GM12864 (cell line): ENCODE measurements at places on chromosomes 5 and 9.

GRCh38 chr5:172421020-172421419, 33.3 kb downstream of the SH3PXD2B start:
- DNase-seq, result no peak

DNA sequence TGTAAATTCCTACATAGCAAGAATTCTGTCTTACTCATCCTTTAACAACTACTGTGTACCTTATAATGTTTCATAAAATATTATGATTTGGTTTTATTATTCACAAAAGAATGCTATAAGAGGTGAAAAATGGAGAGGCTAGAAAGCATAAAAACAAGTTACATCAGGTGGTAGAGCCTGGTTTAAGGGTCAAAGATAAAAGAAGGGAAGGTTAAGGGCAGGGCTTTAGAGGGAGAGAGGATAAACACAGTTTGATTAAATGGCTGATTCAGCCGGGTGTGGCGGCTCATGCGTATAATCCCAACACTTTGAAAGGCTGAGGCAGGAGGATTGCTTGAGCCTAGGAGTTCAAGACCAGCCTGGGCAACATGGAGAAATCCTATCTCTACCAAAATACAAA, 40.4 kb upstream of the HSPB3 start:
- no peak for DNase-seq

GRCh38 chr5:73338256-73339050, 110.1 kb downstream of the FOXD1 start:
- DNase-seq, result no peak

- DNase-seq, result no peak
These were observed 8.9 kb downstream of the DAB2IP start for GRCh38 chr9:121660367-121660766.

- no peak for DNase-seq
These were observed 92.5 kb downstream of the FBXW11 start for GRCh38 chr5:171913987-171914273.

DNA sequence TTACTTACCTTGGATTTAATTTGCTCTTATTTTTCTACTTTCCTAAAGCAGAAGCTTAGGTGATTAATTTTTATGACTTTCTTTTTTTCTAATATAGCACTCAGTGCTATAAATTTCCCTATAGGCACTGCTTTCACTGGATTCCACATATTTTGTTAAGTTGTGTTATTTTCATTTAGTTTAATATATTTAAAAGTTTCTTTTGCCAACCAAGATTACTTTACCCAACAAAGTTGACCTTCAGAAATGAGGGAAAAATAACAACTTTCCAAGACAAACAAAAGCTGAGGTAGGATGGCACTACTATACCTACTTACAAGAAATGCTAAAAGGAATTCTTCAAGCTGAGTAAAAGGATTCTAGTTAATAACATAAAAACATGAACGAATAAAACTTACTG, 8.8 kb upstream of the IFNB1 start:
- DNase-seq, result no peak

GRCh38 chr9:79574781-79575180, 3.0 kb downstream of the TLE4 start:
- DNase-seq, result no peak

DNA sequence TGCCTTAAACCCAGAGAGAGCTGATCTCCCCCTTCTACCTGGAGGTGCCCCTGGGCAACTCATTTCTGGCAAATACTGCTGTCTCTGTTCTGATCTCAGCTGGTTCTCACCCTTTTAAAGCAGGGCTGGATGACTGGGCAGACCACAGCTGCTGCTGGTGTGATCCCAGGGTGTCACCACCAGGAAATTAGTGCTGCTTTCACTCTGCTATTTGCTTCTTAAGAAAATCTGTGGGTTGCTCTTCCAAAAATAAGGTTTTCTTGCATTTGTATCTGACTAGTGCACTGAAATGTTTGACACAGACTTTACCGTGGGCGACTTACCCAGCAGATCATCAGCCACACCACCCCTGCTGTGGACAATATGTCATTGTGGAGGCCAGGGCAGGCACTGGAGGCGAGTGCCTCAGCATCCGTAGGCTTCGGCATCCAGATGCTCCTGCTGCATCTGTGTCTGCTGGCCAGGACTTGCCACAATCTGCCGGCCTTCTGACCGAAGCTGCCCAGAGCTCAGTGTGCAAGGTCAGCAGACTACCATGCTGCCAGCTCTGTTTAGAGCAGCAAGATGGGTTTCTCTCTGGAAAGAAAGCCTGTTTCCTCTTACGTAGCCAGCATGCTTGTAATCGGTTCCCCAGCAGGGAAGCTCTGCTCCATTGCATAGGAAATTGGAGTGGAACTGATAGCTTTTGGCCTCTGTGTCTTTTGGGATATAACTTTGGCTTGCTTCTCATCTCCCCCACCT, 13.6 kb downstream of the ARHGAP26 start:
- DNase-seq, result no peak

DNA sequence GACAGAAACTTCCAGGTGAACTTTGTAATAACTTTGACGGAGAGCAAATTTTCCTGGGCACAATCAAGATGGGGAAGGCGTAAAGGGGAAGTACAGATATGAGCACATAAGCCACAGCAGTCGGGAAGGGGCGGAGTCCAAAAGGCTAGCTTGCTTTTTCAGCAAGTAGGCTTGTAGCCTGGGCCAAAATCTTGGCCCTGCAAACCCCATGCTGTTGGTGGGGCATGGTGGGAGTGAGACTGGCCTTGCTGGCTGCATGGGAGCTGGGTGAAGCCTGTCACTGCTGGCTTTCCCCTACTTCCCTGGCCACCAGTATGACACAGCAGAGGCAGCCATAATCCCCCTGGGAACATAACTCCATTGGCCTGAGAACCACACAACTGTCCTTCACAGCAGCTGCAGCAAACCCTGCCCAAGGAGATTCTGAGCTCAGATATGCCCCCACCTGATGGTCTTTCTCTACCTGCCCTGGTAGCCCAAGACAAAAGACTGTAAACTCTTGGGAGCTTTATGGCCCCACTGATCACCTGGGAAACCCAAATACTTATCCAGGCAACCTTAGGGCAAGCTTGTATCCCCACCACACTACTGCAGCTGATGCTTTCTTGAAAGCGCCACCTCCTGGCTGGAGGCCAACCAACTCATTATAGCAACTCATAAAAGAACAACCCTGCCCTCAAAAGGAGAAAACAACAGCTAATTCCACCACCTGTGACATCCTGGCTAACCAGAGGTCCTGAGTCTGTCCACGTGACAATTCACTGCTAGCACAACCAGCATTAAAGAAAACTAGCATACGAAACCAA, 24.0 kb downstream of the DCTN4 start:
- peak; percentile 51 for DNase-seq

GRCh38 chr9:18268381-18268780, 205.6 kb upstream of the ADAMTSL1 start:
- no peak for DNase-seq

DNA sequence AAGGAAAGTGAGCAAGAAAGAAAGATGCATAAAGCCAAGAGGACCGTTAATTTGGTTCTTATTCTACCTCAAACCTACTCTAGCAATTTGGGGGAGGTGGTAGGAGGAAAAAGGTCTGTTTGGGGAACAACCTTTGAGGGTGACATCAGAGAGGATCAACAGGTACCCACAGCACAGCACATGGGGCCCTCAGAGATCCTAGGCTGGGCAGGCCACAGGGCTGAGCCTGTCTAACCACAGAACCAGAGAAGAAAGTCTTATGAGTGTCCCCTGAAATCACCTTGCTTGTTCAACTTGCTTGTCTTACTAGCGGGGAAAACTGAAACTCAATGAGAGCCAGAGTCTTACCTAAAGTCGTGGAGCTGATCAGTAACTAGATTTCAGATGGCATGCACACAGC, 385.2 kb downstream of the SPOCK1 start:
- no peak for DNase-seq

GRCh38 chr5:9438596-9439354, 107.1 kb downstream of the SEMA5A start:
- DNase-seq, result no peak

GRCh38 chr9:117656002-117656401, 48.2 kb upstream of the TLR4 start:
- no peak for DNase-seq

DNA sequence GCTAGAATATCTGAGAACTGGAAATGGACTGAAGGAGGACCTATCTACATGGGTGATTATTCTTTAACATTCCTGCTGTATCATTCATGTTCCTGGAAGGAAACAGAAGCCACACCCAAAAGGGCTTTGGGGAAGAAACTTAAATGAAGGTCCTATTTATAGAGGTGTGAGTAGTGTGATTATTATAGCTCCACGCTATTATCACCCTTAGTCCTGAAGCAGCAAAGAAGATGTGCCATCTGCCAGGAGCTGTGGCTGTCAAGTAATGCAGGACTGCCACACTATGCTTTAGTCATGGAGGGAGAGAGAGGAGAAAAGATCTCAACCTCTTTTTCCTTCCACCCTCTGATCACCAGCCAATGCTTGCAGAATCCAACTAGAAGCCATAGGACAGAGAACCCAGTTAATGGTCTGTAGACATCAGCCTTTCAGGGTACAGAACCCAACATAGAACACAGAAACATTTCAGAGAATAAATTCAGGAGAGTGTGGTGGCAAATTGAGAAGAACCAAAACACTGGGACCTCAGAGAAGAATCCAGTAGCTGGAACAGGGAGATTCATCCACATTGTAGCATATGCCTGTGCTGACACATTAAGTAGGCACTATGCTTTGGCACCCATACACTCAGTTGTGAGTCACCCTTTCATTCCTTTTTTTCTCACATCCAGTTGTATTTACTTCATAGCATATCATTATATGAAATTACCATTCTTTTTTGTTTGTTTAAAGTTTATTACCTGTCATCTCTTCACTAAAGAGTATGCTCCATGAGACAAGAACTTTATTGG, 21.0 kb upstream of the RNF180 start:
- DNase-seq, result no peak

DNA sequence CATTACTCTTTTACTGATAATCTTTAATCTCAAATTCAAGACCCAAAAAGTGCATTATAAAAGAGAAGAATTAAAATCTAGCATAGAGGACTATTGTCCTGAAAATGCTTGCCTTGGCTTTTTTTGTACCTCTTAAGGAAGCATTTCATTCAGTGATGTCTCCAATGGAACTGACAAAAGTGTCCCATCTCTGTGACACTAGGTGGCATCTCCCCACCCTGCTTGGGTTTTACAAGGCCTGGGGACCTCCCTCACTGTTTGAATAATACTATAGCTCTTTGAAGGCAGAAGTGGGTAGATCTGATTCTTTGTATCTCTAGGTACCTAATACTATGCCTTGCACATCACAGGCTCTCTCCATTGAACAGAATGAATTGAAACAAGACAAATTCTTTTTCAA, 180.6 kb downstream of the EPB41L4A start:
- no peak for DNase-seq

DNA sequence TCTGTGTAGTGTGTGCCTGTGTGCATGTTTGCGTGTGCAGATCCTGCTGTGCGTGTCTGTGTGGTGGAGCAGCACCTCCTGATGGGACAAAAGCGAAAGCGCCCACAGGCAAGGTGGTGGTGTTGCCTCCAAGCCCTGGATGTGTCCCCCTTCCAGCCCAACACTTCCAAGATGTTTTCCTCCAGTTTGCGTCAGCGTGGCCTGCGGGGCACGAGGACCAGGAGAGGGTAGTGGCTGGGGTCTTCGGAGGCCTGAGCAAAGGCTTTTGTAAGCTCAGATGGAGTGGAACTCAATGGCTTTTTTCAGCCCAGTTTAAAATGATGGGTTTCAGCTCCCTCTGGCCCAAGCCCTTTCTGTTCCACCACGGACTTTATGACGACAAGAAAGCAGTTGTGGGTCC, 209.5 kb downstream of the IRX2 start:
- no peak for DNase-seq

- DNase-seq, result no peak
These were observed 248.4 kb downstream of the ELAVL2 start for GRCh38 chr9:23577611-23578010.

GRCh38 chr9:27089706-27090105, 19.3 kb upstream of the TEK start:
- no peak for DNase-seq

DNA sequence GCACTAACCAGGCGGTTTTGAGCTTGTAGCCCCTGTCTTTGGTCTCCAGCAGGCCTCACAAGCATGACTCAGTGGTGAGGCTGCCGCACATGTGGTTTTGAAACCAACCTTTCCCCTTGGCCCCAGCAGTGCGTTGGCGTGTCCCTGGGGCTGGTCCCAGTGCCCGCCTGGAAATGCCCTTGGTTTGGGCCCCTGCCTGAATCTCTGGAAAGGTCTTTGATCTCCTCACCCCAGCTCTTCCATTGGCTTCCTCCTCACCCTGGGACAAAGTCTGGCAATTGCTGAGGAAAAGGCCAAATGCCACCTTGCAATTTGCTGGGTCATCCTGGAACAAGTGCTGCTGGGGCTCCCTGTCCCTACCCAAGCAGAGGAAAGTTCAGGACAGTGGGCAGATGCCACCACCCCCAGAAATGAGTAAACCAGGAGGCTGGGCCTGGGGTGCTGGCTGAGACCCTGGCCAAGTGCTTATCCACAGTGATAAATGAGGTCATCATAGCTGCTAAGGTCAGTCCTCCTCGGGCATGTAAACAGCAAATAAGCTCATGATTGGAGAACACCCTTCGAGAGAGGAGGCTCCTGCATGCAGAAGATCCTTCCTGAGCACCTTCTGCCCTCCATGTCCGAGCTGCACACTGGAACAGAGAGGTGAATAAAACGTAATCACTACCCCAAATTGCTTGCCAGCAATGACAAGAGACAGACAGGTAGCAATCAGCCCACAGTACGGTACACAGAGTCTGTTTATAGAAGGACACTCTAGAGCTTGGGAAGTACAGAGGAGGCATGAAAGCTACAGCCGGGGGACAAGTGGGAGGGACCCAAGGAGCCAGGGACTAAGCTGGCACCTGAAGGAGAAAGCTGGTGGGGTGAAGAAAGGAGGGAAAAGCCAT, 98.9 kb upstream of the CPEB4 start:
- DNase-seq, result peak; percentile 26

DNA sequence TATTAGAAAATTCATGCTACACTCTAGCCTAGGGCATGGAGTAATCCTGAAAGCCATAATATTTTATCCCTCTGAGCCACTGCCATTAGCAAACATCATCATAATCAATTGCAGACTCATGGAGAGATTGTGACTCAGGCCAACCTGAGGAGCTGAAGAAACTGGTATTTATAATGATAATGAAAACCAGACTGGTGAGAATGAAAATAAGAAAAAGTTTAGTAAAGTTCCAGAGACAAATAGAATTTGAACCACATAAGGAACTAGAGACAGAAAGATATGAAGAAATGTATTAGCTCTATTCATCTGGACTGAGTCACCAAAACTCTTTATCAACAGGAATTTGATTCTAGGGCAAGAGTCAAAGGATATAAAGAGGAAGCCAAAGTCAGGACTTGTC, 158.7 kb downstream of the DRD1 start:
- no peak for DNase-seq

DNA sequence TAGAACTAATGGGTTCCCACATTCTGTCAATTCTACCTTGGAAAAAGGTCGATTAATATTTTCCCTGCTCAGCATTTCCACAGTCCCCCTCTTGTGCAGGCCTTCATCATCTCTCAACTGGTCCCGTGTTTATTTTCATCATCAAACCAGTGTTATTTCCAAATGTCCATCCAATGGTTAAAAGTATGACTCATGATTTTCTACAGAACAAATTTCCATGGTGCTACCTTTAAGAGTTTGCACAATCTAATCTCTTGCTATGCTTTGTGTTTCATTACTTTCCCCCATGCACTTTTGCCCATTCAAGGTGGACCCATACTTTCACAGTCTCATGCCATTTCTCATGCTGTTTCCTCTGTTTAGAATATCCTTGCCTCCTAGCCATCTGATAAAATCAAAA, 143.7 kb downstream of the CCDC192 start:
- no peak for DNase-seq
